Kidney (tissue), 22 donors: ENCODE measurements at places on chromosomes 2 and 18. TPM values are rescaled to one million over a fixed set of nuclear protein-coding genes. Genes with fewer than 3 reads are reported as not detected.

ASPRV1 gene
- total RNA-seq: 1.6 TPM

DNA sequence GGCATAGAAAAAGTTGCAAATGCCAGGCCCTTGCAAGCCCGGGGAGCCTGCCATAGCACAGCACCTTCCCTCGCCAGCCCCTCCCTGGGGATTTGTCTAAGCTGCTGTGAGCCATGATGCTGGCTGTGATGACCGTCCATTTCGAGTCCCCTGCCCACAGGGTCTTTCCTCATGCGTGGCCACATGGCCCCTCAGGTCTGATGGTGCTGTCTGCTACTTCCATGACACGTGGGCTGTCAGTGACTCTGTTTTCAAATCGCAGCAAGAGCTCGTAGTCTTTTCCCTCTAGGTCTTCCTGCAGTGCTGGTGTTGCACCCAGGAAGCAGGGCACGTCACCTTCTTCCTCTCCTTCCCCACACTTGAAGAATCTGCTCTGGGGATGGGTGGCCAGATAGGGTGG, 15.5 kb upstream of the GNAL start:
- no peak overlapping the region for H3K27ac ChIP-seq
- no peaks in the 10 kb centered on the region for H3K27me3 ChIP-seq
- H3K4me3 ChIP-seq: no peak overlapping the region
- H3K4me1 ChIP-seq: no peaks in the 10 kb centered on the region
- no peaks in the 10 kb centered on the region for H3K36me3 ChIP-seq

DNA sequence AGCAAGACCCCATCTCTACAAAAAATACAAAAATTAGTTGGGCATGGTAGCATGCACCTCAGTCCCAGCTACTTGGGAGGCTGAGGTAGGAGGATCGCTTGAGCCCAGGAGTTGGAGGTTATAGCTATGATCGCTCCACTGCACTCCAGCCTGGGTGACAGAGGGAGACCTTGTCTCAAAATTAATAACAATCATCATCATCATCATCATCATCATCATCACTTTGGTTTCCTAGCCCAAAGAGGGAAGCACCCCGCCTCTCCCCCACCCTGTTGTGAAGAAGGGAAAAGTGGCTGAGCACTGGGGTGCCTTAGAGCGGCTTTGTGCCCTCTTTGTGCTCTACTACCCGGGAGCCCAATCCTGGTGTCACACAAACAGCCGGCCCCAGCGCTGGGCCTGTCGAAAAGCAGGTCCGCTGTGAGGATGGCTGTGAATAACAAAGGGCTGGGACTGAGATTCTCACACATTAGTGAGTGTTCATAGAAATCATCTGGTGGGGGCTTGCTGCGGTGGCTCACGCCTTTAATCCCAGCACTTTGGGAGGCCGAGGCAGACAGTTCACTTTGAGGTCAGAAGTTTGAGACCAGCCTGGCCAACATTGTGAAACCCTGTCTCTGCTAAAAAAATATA, 42.6 kb upstream of the ASXL2 start:
- H3K27me3 ChIP-seq: no peaks in the 10 kb centered on the region
- H3K4me3 ChIP-seq: no peak overlapping the region
- no peaks in the 10 kb centered on the region for H3K36me3 ChIP-seq
- no peak overlapping the region for H3K27ac ChIP-seq
- no peak for DNase-seq
- no peaks in the 10 kb centered on the region for H3K4me1 ChIP-seq

SP100 gene
- 118 TPM for total RNA-seq

TUBA3D gene
- not detected for total RNA-seq
